ENCODE measurements at places on chromosomes 2 and 18. TPM values are rescaled to one million over a fixed set of nuclear protein-coding genes. Genes with fewer than 3 reads are reported as not detected.

Gene OSR1
- 56.5 TPM for total RNA-seq

Gene SKA1
- total RNA-seq: 3.5 TPM

Gene GRB14
- 7.5 TPM for total RNA-seq

Gene PSMA8
- total RNA-seq: not detected

Gene UGT1A8
- 0.08 TPM for total RNA-seq

Gene IL1R1
- 56.8 TPM for total RNA-seq

Gene ZNF532
- total RNA-seq: 39.8 TPM

Gene CCDC102B
- total RNA-seq: 7.6 TPM

Gene KCNG3
- not detected for total RNA-seq

Gene ELOA2
- not detected for total RNA-seq

Gene IL36A
- total RNA-seq: not detected

Gene DUSP19
- 3.4 TPM for total RNA-seq

Gene TTC31
- total RNA-seq: 7.8 TPM

Gene ERMN
- not detected for total RNA-seq

Gene TMEM247
- total RNA-seq: not detected

Gene GFPT1
- total RNA-seq: 49.1 TPM

Gene SRBD1
- total RNA-seq: 15.3 TPM

Gene TMEM169
- total RNA-seq: 0.47 TPM

Gene EDAR
- total RNA-seq: not detected

Gene ZNF638
- 118 TPM for total RNA-seq

Gene NTSR2
- not detected for total RNA-seq

Gene NYAP2
- not detected for total RNA-seq

Gene HOXD12
- total RNA-seq: not detected

Gene METTL8
- 9.2 TPM for total RNA-seq

Gene SLC9A2
- not detected for total RNA-seq

Gene EGR4
- not detected for total RNA-seq

Gene ABHD1
- total RNA-seq: 0.08 TPM

Gene ACAA2
- 19.4 TPM for total RNA-seq

Gene OTX1
- total RNA-seq: 0.12 TPM

Gene MYO3B
- 0.47 TPM for total RNA-seq

Gene CCBE1
- total RNA-seq: 31.9 TPM

Gene TMEM163
- total RNA-seq: 0.08 TPM

Gene MGAT4A
- 4.6 TPM for total RNA-seq

Gene DLX1
- total RNA-seq: 0.38 TPM

Gene SERPINB11
- total RNA-seq: 0.12 TPM

Gene BIN1
- total RNA-seq: 49.8 TPM

Gene UNC80
- total RNA-seq: under 0.01 TPM

Gene UGT1A3
- not detected for total RNA-seq

Gene CD8B
- not detected for total RNA-seq

All from smooth muscle cell of the coronary artery (primary cell).